ENCODE measurements at places on chromosomes 16 and 17.
A peak's percentile ranks its signal among the peaks of the same experiment; 100 is the strongest.

- no peak for DNase-seq
Measured at GRCh38 chr17:31522284-31522931, 130.9 kb downstream of the RAB11FIP4 start.

- DNase-seq, result no peak
Measured at GRCh38 chr16:69253870-69254341, 57.2 kb upstream of the VPS4A start.

- no peak for DNase-seq
Measured at GRCh38 chr17:78307887-78308638, 51.8 kb downstream of the SOCS3 start.

DNA sequence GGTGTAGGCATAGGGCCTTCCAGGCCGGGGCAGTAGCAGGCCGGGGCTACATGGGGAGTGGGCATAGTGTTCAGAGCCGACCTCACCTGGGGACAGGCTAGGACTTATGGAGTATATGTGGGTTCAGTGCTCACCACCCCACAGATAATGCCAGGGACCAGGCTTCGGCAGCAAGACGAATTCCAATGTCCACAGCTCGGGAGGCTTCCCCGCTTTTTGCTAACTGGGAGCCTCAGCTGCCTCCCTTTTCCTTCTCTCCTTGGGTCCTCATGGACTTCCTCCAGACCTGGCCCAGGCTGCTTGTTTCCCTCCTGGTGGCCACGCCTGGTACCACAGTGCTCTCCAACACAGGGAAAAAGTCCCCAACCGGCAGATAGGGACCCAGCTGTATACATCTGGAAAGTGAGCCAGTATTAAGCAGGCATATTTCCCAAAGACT is 20.1 kb upstream of the SLC46A1 start:
- no peak for DNase-seq

DNA sequence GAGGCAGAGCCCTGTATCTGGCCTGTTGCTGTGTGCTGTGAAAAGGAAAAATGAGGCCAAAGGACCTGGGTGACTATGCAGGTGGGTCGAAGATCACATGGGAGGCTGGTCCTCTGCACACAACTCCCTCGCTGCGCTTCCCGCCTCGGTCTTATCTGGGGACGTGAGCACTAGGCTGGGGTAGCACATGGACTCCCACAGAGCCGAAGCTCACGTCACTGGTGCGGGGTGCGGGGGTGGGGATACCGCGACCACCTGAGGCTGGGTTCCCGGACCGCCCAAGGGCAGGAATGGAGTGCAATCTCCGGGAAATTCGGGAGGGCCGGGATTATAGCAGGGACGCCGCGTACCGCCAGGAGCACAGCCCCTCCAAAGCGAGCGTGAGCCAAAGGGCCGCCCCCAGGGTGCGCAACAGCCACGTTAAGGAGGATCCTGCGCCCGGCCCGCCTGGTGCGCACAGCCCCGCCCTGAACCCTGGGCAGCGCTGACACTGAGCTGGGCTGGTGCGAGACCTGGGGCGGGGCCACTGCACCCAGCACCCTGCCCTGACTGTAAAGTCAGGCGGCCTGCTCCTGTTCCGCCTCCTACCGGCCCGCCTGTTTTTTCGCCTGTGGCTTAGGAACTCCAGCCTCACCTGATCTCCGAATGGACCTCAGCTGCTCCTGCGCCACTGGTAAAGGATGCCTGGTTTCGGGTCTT is 4.8 kb downstream of the MT1A start:
- peak; percentile 49 for DNase-seq

- no peak for DNase-seq
Measured at GRCh38 chr17:77474292-77474988, 333.7 kb downstream of the SEC14L1 start.

DNA sequence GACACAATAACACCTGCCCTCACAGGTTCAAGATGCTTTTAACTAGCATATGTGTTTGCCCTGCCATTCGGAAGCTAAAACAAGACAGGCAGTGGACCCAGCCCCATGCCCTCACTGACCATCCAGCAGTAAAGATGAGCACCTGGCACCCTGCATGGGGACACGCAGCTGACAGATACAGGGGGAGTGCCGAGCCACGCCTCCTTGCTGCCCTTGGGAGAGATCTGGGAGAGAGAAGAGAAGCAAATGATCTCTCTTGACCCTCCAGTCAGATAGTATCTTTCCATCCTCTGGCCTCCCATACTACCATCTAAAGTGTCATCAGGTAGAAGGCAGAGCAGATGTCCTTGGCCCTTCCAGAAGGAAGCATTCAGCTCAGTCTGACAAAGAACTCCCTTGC is 40.6 kb upstream of the MYOCD start:
- no peak for DNase-seq

DNA sequence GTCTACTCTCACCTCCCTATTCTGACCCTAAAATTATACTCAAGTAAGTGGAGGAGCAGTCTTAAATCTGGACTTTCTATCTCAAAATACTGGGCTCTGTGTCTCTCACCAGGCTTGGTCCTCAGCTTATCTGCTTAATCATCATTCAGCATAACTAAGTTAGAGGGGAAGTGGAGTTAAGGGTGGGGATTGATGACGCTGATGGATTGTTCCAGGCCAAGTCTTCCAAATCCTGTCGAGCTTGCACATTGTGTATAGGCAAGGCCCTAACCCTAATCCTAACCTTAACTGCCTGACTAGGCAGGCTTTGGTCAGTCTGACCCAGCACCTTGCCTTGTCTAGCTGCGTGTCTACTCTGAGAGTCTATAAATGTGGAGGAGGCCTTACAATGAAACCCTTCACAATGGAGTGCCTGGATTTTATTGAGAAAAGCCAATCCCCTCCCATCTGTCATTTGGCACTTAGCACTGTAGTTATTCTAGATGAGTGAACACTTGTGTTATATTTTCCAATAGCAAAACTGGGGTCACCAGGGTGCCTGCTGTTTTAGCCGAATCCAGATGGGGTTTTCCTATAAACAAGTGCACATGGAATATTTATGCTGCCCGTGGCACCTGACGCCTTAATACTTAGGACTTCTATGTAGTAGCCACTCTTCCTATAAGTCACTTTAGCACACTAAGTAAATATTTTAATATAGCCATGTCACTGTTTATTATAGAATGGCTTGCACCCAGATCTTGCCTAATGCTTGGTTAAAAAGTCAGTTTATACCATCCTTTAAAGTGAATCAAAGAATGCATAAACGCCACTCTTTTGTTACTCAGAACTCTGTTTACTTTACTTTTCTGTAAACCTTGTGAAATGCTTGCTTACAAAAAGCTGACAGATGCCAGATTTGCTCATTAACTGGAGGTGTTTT is 193.2 kb upstream of the MYOCD start:
- DNase-seq, result no peak

- no peak for DNase-seq
Measured at GRCh38 chr17:13337151-13337550, 264.6 kb downstream of the HS3ST3A1 start.

- no peak for DNase-seq
Measured at GRCh38 chr17:44872131-44872768, 24.6 kb downstream of the HIGD1B start.

DNA sequence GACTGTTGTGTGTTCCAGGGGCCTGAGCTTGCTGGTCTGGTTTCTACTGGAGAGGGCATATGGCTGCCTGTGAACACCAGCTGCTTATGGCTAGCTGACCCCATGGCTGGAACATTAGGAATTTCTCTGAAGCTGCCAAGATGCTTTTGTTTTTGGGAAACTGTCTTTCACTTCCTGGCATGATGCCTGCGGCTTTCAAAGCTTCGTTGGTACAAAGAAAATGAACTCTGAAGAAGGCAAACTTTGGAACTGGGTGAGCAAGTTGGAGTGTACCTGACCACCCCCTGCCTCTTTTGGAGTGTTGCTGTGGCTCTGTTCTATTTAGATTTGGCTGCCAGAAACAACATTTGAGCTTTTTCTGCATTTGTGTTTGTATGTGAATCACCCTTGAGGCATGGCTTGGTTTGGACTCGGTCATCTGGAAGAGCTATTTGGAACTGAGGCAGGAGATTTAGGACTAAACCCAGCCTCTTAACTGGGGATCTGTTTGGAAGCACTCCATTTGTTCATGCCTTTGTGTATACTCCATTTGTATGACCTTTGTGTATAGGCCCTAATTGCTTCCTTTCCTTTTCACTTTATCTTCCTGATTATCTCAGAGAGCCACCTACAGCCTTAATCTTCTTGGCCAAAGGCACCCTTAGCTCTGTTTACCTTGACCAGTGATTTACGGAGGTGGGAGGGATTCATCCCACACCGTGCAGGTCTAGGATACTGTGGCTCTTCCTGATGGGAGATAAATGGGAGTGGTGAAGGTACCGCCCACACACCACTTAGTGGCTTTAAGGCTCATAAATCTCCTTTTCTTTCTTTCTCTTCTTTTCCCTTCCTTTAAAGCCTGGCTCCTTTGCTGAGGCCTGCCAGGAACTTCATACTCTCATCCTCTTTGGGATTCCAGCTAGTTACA is 7.3 kb upstream of the CPHXL start:
- no peak for DNase-seq

DNA sequence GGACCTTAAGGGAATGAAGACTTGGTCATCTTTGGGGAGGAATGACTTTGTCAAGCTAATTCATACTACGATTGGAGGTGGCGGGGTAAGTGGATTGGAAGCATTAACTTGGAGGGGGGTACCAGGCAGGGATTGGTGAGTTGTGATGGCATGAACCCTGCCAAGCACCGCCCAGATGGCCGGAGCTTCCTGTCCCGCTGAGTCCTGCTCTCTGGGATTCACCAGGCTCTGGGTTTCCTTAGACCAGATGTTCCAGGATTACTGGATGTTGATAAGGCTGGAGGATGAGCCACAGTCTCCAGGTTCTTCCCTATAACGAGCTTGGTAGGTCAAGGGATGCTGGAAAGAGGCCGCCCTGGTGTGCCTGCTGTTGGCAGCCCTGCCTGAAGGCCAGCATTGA is 154.9 kb downstream of the SDK2 start:
- no peak for DNase-seq

DNA sequence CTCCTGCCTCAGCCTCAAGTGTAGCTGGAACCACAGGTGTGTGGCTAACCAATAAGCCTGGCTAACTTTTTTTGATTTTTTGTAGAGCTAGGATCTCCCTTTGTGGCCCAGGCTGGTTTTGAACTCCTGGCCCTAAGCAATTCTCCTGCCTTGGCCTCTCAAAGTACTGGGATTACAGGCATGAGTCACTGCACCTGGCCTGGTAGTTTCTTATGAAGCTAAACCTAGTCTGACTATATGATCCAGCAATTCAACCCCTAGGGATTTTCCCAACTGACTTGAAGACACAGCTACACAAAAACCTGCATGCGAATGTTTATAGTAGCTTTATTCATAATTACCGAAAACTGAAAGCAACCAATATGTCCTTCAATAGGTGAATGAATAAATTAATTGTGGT is 176.2 kb upstream of the IRX3 start:
- no peak for DNase-seq

- no peak for DNase-seq
Measured at GRCh38 chr16:13680021-13680889, 239.7 kb upstream of the ERCC4 start.

DNA sequence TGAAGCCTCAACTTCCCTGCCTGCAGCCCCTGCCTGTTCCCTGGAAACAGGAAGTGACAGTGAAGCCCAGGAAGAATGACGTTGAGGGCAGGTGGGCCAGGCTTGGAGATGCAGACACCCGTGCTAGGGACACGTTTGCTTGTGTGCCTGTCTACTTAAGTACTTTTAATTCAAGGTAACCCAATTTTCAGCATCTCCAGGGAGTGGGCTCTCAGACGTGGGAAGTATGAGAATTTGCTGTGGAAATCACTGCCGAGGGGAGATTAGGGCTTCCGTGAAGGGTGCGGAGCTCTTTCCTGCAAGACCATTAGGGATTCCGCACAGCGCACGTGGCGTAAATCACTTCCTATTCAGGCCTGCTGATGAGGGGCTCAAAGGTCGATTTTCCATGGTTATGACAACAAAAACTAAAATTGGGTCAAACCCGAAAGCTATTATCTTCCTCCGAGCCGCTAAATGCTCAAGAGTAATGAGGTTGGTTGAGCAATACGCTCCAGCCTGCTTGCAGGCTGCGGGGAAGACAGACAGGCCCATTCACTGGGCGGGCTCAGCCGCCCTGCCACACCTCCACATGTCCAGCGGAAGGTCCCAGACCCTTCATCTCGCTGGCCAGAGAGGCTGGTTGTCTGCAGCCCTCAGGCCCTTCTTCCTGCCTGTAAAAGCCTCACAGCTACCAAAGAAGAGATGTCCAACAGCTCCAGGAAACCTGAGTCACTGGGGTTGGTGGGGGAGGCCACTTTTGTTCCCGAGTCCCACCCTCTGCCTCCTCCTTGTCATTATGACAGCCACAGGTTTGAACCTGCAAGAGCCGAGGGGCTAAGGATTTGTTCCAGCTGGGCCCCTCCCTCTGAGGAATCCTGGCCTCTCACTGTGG is 109.9 kb downstream of the RBFOX3 start:
- no peak for DNase-seq

DNA sequence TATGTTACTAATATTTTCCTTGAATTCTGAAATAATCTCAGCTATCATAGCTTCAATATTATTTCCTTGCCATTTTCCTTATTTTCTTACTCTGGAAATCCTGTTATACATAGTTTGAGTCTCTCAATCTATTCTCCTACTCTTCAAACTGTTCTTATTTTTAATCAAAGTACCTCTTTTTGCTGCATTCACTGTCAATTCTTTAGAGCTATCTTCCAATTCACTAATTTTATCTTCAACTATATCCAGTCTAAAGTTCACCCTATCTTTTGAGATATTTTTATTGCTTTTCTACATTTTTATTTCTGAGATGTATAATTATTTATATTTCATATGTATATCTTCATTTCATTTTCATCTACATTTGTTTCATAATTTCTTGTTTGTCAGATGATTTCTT is 7.3 kb upstream of the XYLT2 start:
- DNase-seq, result no peak

DNA sequence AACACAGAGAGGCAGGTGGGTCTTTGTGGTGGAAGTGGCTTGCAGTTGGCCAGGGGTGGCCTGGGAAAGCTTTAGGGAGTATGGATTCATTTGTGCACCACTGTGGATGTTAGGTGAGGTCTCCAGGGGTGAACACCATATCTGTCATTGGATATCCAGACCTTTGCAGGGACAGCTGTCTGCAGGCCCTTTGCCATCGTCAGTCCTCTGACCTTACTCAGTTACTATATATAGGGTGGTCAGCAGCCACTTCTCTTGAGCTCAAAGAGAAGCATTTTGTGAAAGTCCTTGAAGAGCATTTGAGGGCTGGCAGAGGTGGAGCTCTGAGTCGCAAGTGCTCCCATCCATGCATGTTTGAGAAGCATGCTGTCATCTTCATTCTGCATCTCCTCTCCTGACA is 40.4 kb downstream of the TMEM11 start:
- no peak for DNase-seq

GRCh38 chr16:56551796-56552738 is 12.8 kb upstream of the MT4 start:
- no peak for DNase-seq

DNA sequence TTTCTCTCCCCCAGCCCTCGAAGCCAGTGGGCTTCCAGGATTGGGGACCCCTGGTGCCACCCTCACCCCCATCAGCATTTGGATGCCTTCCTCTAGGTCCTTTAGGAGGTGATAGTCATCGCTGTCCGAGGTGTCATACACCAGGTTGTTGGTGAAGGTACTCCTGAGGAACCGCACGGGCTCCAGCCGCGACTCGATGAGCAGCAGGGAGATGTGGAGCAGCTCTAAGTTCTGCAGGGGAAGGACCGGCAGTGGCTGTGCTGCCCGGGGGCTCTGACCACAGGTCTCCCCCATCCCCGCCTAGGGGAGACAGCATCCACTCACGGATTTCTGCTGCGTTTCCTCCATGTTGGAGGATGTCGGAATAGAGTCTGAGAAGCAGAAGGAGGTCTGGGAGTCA is 962 bp downstream of the CSHL1 start:
- DNase-seq, result no peak

Measured in activated T-cell treated with anti-CD3 and anti-CD28 coated beads for 4 hours (primary cell).